Stimulated activated CD8-positive, alpha-beta memory T cell treated with anti-CD3 and anti-CD28 coated beads, Interleukin-15, amount 100 ng/mL, for 48 hours (primary cell): ENCODE measurements at places on chromosomes 5 and 9.

DNA sequence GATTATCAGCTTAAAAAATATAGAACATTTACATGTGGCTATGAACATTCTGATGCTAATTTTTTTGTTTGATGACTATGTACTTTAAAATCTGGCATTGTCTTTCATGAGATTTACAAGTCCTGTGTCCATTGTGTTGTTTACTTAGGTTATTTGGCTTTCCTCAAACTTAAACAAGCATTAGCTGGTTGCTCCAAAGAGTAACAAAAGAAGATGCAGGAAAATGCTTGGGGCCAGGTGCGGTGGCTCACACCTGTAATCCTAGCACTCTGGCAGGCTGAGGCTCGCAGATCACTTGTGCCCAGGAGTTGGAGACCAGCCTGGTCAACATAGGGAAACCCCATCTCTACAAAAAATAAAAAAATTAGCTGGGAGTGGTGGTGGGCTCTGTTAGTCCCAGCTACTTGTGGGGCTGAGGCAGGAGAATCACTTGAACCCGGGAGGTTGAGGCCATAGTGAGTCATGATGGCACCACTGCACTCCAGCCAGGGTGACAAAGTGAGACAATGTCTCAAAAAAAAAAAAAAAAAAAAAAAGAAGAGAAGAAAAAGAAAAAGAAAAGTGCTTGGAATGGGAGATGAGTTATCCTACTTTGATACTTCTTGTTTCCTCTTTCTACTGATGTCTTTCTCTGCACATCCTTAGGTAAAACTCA lies 39.7 kb downstream of the PAM start:
- DNase-seq = no peak

DNA sequence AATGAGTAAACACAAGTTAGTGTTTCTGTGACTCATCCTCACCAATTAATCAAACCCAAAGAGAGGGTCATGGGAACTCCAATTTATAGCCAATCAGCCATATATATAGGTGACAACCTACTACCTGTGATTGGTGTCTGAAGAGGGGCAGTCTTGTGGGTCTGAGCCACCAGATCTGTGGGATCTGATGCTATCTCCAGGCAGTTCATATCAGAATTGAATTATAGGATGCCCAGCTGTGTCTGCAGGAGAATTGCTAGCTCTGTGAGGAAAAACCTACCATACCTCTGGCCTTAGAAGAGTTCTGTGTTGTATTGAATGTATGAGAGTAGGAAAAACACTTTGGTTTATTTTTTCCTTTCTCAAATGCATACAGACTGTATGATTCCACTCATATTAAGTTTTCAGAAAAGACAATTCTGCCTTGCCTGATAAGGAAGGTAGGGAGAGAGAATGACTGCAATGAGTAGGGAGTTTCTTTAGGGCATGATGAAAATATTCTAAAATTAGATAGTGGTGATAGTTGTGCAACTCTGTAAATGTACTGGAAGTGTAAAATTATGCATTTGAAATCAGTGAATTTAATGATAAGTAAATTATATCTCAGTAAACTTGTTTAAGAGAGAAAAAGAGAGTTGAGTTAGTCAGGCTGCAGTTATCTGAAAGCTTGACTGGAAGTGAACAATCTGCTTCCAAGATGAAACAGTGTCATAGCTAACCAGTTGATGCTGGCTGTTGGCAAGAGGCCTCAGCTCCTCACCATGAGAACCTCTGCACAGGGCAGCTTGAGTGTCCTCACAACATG lies 274.9 kb downstream of the AUH start:
- DNase-seq = no peak

GRCh38 chr5:88732181-88732633 lies 150.8 kb downstream of the MEF2C start:
- no peak for DNase-seq

DNA sequence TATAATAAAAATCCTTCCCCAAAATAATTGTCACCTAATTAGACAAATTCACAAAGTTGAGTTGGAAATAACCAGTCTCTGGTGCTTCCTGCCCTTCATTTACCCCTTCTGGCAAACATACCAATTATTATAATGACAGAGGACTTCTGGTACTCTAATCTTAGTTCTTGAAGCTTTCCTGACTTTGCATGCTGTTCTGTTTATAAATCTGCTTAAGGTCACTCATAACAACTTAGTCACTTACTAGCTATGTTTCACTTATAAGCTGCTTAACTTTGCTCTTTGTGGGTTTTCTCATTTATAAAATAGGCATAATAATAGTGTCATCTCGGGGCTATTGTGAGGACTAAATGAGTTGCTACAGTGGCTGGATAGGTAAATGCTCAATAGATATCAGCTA lies 446.5 kb downstream of the EFNA5 start:
- DNase-seq = no peak

DNA sequence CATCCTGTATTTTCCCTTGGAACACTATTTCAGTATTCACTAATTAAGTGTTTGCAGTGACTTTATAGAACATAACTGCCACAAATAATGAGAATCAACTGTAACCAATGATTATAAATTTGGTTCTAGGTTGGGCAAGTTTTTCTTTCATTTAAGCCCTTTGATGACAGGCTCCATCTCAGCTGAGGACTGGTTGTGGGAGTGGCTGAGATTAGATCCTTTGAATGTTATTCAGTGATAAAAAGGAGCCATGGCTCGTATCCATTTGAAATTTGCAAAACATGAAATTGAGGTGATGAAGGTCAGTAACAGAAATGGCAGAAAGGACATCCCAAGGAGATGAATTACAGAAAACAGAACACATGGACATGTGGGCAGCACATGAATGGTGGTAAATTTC lies 138.1 kb upstream of the PCA3 start:
- DNase-seq = no peak

GRCh38 chr9:21710548-21711191 lies 91.8 kb upstream of the MTAP start:
- DNase-seq = no peak

DNA sequence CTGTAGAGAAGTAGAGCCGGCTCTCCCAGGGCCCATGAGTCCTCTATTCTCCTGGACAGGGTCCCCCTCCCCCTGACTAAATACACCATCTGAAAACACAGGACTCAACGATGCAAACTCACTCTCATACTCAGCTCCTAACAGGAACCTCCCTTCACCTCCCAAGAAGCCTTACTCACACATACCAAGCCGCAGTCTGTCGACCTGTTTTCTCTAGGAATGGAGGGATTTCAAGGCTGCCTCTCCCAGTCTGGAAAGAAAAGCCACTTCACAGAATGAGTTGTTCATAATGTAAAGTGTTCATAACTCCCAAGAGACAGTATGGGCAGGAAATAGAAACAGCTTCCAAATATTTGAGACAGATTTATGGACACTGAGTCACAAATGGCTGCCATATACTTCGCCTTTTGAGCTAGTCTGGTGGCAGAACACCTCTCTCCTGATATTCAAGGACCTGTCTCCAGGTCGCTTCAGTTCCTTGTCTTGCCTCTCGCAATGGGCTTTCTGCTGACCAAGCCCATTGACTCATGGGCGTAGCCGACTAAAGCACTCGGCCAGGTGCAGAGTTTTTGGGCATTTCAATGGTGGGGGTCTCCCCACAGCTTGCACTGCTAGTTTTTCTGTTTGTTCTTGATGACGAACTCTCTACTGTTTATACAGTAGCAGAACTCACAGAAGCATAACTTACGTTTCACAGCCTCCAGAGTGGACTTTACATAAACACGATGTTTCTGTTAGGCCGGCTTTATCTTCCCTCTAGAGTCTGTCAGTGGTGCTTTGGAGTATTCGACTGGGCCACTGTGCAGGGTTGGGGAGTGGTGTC lies 25.0 kb upstream of the IL17B start:
- DNase-seq = no peak

- DNase-seq = no peak
These were observed 55.5 kb upstream of the FUBP3 start for GRCh38 chr9:130523921-130524320.

DNA sequence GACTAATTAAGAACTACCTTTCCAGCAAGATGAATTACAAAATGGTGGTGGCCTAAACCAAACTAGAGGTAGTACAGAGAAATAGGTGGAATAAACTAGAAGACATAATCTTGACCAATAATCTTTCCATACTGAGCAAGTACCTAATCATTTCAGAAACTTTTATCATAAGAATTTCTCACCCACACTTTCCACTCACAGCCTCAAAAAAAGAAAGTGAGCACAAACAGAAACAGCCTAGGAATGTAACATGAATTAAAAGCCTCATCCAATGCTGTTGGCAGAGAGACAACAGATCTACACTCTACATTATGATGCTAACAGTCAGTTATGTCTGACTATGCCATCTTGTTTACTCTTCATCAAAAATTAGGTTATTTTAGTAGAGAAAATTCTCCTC lies 1.3 kb downstream of the RNF38 start:
- no peak for DNase-seq

DNA sequence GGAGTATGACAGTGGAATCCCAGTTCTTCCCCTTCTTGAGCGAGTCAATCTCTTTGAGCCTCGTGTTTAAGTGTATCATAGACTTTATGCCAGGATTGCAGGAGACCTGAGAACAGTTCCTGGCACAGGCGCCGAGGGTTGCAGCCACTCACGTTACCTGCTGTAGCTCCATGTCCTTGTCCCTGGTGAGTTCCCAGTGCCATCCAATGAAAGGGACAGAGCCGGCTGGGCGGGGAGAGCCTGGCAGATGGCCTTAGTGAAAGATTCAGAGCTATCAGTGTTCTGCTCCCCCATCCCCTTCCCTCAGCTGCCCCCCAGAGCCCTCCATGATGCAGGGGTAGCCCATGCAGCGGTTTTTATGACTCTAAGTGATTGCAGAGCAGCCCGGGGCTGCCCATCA lies 554.0 kb downstream of the BNC2 start:
- no peak for DNase-seq

GRCh38 chr9:122822056-122822455 lies 6.3 kb downstream of the PDCL start:
- DNase-seq = no peak

GRCh38 chr9:29969856-29970647 lies 2396.8 kb upstream of the C9orf72 start:
- no peak for DNase-seq

DNA sequence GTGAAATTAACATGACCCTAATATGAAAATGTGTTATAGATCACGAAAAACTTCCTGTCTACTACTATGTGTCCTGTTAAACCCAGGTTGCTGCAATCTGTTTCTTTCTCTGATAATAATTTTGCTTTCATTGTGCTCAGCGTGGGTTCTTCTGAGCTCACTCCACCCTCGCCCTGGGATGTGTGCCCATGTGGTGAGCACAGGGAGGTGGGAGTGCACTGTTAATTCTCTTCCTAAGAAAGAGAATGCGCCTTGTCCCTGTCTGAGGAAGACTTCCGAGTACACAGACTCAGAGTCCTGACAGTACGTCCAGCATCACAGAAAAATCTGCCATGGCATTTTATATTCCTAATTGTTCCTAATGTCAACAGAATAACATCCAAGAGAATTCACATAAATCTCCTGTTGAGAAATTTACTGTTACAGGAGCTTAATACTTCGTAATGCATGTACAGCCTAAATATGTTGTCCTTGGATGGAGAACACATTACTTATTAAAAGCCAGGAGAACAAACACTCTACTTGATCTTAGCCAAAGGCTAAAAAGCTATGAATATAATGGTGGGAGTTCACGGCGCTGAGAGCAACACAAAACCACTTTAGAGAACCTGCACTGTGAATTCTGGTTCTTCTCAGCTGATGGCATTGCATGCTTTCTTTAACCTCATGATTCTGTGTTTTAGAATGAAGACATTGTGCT lies 102.6 kb downstream of the PDE4D start:
- DNase-seq = no peak

DNA sequence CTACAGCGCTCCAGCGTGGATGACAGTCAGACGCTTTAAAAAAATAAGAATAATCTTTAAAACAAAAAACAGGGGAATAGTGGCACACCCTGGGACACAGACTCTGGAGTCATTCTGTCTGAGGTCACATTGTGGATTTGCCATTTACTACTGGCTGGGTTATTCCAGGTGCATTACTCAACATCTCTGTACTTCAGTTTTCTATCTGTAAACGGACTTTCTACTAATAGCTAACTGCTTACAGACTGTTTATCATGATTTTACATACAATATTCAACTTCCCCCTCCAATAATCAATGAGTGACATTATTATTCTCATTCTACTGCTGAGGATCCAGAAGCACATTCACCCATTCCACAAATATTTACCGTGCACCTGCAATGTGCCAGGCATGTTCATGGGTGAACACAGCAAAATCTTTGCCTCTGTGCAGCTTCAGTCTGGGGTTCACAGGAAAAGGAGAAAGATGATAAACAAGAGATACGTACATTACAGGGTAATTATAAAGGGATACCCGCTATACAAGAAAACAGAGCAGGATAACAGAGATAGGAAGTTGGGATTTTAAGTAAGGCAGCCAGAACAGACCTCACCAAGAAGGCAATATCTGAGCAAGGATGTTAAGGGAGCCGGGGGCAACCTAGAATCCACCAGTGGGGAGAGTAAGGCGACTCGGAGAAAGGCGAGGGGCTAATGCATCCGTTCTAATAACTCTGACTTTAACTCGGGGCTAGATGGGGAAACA lies 984 bp upstream of the RAD23B start:
- DNase-seq = no peak

- no peak for DNase-seq
These were observed 36.2 kb upstream of the UBAC1 start for GRCh38 chr9:135997090-135998015.

DNA sequence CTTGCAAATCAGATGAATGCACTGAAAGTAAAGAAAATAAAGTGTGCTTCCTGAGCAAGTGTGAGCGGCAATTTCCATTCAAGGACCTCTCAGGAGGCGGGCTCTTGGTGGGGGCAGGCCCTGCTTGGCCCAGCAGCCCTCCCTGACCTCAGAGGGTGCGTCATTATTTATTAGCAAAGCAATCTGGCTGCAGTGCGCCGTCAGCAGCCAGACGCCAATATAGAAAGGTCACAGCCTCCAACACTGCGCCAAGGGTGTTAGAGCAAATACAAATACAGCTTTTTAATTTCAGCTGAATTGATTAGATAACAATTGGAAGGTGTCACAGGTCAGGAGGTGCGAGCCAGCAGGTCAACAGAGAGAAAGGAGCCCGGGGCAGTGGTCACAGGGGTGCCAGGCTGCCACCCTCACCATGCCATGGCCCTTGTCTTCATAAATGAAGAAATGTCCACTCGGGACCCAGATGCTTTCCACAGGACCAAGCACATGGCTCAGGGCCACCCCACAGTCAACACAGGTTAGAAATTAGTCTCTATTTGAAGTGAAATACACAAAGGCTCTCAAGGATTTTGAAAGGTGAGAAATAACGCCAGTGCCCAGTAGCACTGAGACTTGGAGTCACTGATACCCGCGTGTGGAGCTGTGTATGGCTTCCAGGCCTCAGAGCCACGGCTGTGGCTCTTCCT lies 309.8 kb downstream of the IRX2 start:
- no peak for DNase-seq

- no peak for DNase-seq
These were observed 754 bp downstream of the DCAF12 start for GRCh38 chr9:34125681-34126206.

GRCh38 chr5:77812926-77813589 lies 36.9 kb upstream of the TBCA start:
- no peak for DNase-seq
